ENCODE measurements at places on chromosomes 2 and 18. TPM values are rescaled to one million over a fixed set of nuclear protein-coding genes. Genes with fewer than 3 reads are reported as not detected.

- no peak for DNase-seq
- no peak overlapping the region for H3K27ac ChIP-seq
- H3K27me3 ChIP-seq: no peaks in the 10 kb centered on the region
- H3K4me3 ChIP-seq: no peak overlapping the region
- no peaks in the 10 kb centered on the region for H3K36me3 ChIP-seq
- H3K4me1 ChIP-seq: no peaks in the 10 kb centered on the region
Observed at GRCh38 chr2:212078103-212078502, 460.5 kb downstream of the ERBB4 start.

DNA sequence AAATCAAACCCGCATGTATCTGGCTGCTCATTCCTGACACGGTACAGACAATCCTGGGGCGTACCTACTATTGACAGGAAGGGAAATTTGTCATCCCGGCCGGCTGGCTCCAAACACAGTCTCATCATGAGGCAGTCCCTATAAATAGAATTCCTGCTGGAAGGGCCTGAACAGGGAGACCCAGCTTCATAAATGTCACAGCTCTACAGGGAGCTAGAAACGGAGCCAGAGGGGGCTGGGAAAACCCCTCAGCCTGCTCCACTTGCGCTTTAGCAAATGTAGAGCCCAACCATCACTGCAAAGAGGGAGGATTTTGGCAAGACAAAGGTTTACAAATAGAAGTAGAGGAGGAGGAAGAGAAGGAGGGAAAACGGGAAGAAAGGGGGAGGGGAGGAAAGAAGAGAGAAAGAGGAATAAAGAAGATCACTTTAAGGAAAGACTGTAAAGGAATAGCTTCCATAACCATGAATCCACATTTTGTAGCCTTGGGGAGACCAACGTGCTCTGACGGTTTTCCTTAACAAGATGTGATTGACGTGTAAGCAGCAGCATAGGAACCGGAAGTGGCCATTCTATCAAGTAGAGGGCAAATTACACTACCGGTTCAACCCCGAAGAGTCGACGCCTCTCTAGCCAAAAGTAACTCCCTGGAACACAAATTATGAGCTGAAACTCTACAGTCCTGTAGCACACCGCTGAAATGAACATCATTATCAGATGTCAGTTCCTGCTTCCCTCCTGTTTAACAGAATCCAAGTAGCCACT lies 56.8 kb upstream of the TTN start:
- DNase-seq: peak; percentile 32
- H3K27ac ChIP-seq: no peak overlapping the region
- H3K4me3 ChIP-seq: no peak overlapping the region
- H3K4me1 ChIP-seq: peaks cover 7% of the 10 kb centered on the region

- no peaks in the 10 kb centered on the region for H3K4me1 ChIP-seq
- no peak overlapping the region for H3K4me3 ChIP-seq
- no peak overlapping the region for H3K27ac ChIP-seq
- H3K36me3 ChIP-seq: no peaks in the 10 kb centered on the region
Observed at GRCh38 chr2:31526946-31527732, 53.6 kb downstream of the SRD5A2 start.

- no peaks in the 10 kb centered on the region for H3K27me3 ChIP-seq
- H3K27ac ChIP-seq: peak overlapping the region; percentile 20
- H3K4me1 ChIP-seq: peaks cover 10% of the 10 kb centered on the region
Observed at GRCh38 chr18:10928772-10929373, 220.5 kb downstream of the PIEZO2 start.

GRCh38 chr2:207503234-207503633 lies 26.5 kb upstream of the CREB1 start:
- no peak for DNase-seq
- peak overlapping the region; percentile 47 for H3K4me3 ChIP-seq
- H3K27me3 ChIP-seq: no peaks in the 10 kb centered on the region
- H3K36me3 ChIP-seq: no peaks in the 10 kb centered on the region

DNA sequence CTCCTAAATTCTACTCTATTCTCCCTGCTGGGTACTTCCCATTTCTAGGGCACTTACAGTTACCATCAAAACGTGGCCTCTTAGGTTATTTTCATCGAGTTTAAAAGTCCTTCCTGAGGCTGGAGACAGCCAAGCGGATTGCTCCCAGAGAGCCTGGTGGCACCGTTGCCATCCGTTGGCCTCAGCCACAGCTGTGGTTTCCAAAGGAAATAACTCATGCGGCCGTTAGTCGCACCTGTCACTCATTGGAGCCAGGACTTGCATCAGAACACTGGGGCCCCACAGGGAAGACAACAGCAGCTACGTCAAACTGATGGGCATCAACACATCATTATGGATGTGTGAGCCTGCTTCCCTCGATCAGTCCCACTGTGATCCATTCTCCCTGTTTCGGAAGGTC lies 453.4 kb downstream of the BCL11A start:
- DNase-seq: no peak
- H3K27ac ChIP-seq: no peak overlapping the region
- H3K4me1 ChIP-seq: no peaks in the 10 kb centered on the region
- H3K4me3 ChIP-seq: no peak overlapping the region

GRCh38 chr2:149451417-149452165 lies 121.2 kb downstream of the LYPD6 start:
- no peak overlapping the region for H3K27ac ChIP-seq
- H3K4me1 ChIP-seq: no peaks in the 10 kb centered on the region
- no peak overlapping the region for H3K4me3 ChIP-seq
- H3K36me3 ChIP-seq: no peaks in the 10 kb centered on the region

- DNase-seq: no peak
- no peak overlapping the region for H3K27ac ChIP-seq
- H3K27me3 ChIP-seq: no peaks in the 10 kb centered on the region
- H3K36me3 ChIP-seq: no peaks in the 10 kb centered on the region
- H3K4me3 ChIP-seq: no peak overlapping the region
Observed at GRCh38 chr2:49067971-49068370, 86.3 kb downstream of the FSHR start.

Gene IL18RAP
- total RNA-seq: not detected
